ENCODE measurements at places on chromosomes 1 and 21.

- DNase-seq: no peak
Measured at GRCh38 chr21:41961282-41961701, 7.5 kb upstream of the C2CD2 start.

DNA sequence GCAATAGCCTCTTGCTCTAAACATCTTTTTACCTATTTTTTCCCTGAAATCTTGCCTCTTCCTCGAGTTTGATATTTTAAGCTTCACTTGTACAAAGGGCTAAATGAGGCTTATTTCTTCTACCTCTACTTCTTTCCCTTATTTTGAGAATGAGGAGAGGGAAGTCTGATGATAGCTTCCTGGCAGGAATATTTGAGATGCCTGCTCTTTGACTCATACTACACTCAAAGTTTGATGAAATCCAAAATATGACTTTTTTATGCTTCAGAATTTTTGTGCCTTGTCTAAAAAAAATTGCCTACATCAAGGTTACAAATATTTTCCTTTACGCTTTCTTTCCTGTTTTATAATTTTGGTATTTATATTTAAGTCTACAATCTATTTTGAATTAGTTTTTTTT is 624.4 kb upstream of the PLXNA2 start:
- DNase-seq: no peak

GRCh38 chr1:151859891-151860293 is 6.4 kb upstream of the THEM5 start:
- DNase-seq: no peak

DNA sequence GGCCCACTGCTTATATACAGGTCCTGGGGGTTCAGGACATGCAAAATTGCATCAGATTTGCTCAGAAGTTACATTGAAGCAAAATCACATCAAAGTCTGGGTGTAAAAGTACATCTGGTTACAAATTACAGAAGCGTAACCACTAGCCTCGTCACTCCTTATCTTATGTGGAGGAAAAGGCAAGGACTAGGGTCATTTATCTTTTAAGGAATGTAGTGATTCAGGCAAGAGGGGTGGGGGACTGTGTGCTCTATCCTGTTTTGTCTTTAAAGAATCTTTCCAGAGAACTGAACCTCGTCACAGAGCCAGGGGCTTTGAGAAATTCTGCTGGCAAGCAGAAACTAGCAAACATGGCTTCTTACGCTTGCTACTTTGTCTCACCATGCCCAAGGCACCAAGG is 61.1 kb upstream of the RAB4A start:
- DNase-seq: no peak

- DNase-seq: no peak
Measured at GRCh38 chr1:22920026-22920733, 52.5 kb downstream of the LACTBL1 start.

DNA sequence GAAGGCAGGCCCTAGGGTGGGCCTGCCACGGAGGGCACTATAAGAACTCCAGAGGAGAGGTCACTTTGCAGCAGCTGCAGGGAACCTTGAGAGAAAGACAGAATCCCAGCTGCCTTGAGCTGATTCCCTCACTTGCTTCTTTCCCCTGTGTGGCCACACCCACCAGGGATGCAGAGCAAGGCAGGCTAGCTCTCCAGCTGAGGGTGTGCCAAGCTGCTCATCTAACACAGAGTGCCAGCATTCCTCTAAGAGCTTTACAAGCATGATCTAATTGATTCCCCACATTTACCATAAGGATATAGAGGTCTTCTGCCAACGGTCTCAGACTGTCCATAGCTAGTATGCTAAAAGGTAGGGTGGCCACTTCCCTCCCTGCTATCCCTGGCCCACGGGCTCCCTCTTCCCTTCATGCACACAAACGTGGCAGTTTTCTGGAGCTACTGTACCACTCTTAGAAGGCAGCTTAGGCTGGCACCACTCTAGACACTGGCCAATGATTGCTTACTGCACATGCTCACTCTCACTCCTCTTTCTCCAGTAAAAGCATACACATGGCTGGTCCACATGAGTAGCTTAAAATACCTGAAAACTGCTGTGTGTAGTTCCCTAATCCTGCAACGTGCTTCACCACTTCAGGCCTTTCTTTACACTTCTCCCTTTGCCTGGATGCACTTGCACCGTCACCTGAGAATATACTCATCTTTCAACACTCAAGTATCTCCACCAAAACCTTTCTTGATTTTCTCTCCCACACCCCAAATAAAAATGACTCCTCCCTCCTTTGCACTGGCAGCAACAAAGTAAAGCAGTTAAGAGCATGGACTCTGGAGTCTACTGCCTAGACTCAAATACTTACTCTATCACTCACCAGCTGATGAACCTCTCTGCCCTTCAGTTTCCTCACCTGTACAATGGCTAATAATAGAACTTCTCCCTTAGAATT is 57.7 kb downstream of the DMAP1 start:
- no peak for DNase-seq

GRCh38 chr1:225635649-225636048 is 17.3 kb downstream of the ENAH start:
- DNase-seq: no peak

DNA sequence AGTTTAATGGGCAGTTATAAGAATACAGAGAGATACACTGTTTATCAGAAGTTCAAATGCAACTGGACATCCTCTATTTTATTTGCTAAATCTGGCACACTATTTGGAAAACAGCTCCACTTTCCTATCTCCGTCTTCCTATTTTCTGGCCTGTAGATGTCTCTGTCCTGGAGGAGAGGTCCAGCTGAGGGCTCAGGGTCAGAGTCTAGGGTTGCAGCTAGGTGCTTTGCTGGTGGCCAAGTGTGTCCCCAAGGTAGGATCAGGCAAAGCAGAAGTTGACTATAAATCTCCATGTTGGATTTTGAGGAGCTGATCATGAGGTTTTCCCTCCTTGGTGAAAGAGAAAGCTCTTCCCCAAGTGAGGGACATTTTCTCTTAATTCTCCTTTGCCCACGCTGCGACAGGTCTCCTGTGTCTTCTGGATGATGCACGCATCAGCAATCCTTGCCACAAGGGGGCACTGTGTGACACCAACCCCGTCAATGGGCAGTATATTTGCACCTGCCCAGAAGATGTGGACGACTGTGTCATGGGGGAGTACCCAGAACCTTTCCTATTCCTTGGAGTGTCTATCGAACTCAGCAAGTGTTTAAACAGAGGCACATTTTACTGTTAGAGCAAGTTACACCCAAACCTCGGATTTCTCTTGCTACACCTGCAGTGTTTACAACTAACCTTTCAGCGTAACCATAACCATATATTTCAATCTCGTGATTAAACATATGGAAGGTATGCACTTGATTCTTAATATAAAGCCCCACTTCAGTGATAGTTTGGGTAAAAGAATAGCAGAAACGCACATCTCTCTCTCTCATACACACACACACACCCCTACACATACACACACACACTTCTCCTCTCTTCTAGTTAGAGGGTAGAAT is 10.2 kb downstream of the ADAM30 start:
- DNase-seq: peak; percentile 8

GRCh38 chr21:46052703-46053651 is 44.9 kb upstream of the COL6A2 start:
- DNase-seq: no peak

DNA sequence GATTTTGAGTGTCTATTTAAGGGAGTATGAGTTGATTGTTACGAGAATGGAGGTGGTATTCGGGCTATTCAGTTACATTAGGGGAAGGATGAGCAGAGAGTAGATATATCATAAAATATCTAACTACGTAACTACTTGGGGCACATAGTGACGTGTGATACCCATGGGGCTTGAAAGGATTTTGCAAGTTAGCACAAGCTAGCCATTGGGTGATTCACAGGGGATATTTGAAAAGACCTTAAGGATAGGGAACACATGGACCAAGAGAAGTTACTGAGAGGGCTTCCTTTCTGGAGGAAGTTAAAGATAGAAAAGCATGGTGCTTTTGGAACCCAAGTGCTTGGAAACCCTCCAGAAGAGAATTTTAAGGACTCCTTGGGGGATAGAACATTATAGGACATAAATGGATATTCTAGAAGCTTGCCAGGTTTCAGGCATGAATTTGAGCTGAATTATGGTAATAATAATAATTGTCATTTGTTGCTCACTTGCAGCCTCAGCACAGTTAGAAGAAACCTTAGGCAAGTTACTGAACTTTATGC is 5.4 kb downstream of the DISP1 start:
- DNase-seq: no peak

DNA sequence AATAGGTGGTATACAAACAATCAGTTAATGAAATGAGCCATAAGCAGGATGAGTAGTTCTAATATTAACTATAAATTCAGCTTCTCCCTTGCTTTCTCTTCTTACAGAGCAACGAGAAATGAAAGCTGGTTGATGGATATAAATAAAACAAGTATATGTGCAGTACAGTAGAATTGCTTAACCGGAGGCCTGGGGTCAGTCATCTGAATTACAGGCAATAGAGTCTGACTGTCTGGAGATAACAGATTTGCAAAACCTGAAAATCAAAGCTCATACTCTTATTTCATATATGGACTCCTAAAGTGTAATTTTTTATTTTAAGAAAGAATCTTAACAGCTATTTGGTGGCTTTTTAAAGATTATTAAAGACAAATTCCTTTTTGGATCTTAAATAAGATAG is 43.1 kb upstream of the SGIP1 start:
- no peak for DNase-seq

DNA sequence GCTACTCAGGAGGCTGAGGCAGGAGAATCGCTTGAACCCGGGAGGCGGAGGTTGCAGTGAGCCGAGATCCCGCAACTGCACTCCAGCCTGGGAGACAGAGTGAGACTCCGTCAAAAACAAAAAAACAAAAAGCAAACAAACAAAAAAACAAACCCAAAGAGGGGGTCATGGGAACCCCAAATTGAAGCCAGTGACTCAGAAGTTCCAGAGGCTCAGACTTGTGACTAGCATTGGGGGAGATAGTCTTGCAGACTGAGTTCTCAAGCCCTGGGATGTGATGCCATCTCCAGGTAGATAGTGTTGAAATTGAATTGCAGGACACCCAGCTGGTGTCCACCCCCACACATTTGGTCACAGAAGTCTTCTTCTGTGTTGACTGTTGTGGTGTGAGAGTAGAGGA is 24.9 kb upstream of the ENO1 start:
- DNase-seq: peak; percentile 32

DNA sequence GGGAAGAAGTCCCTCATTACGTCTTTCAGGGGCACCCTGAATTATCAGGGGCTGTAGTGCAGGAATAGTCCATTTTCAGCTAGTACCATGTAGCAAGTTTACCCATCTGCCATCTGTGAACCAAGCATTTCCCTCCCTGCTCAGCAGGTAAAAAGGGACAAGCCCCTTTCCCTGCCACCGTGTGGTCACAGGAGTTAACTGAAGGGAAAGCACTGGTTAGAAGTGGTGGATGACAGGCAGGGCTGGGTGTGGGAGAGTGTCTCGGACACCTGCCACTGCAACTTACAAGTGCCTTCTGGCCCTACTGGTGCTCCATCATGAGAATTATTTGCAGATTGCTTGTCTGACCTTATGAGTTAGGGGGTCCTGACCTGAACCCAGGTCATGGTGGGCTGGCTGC is 32.0 kb upstream of the IGSF5 start:
- DNase-seq: no peak

- no peak for DNase-seq
Measured at GRCh38 chr1:55064071-55064581, 24.8 kb downstream of the PCSK9 start.

DNA sequence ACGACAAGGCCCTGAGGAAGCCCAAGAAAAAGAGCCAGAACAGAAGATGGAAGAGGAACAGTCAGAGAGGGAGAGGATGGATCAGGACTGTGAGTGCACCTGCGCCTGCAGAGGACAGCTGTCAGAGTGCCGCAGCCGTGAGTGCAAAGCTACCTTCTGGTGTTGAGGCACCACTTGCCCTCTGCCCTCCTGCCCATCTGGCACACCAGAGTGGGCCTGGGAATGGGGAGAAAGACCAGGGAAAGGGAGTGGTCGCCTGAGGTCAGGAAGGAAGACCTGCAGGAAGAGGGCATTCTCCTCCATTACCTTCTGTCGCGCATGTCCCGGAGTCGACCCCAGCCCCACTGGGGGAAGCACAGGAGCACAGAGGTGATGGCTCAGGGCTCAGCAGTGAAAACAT is 26.2 kb downstream of the VASH2 start:
- DNase-seq: no peak

DNA sequence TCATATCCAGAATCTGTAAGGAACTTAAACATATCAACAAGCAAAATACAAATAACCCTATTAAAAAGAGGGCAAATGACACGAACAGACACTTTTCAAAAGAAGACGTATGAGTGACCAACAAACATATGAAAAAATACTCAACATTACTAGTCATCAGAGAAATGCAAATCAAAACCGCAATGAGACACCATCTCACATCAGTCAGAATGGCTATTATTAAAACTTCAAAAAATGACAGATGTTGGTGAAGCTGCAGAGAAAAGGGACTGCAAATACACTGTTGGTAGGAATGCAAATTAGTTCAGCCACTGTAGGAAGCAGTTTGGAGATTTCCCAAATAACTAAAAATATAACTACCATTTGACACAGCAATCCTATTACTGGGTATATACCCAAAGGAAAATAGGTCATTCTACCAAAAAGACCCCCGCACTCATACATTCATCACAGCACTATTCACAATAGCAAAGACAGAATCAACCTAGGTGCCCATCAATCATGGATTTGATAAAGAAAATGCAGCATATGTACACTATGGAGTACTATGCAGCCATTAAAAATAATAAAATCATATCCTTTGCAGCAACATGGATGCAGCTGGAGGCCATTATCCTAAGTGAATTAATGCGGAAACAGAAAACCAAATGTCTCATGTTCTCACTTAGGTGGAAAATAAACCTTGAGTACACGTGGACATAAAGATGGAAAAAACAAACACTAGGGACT is 230.1 kb upstream of the RAB4A start:
- DNase-seq: no peak

GRCh38 chr1:199404976-199405375 is 622.5 kb upstream of the NR5A2 start:
- no peak for DNase-seq

DNA sequence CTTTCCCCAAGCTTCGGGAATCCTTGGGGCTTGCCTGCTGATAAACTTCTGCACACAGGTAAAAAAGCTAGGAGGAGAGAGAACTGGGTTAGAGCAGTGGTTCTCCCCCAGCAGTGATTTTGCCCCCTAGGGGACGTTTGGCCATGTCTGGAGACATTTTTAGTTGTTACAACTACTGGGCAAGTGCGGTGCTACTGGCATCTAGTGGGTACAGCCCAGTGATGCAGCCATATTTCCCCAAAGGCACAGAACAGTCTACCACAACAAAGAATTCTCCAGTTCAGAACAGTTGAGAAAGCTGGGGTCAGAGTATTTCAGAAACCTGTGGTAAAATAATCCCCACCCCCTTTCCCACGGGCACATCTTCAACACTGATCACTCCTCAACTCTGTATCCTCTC is 41.3 kb downstream of the LRRC71 start:
- DNase-seq: peak; percentile 40

DNA sequence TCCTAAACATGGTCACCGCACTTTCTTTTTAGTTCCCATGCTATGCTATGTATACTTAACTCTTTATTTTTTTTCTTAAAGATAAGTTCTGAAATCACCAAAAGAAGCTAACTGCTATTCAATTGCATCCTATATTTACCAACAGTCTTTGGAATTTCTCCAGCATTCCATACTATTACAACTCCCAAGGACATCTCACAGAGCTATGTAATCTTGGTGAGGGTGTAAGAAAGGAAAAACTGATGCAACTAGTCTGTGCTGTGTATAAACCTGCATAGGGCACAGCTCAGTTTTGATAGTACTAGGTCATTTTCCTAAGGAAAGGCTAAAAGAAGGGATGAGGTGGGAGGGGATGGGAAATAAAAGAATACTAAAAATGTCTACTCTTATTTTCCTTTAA is 78.0 kb downstream of the PTPN14 start:
- no peak for DNase-seq
